Stimulated activated CD4-positive, alpha-beta T cell treated with anti-CD3 and anti-CD28 coated beads, TNF-alpha, amount 100 ng/mL, for 4 hours (primary cell): ENCODE measurements at places on chromosomes 7 and 10.

DNA sequence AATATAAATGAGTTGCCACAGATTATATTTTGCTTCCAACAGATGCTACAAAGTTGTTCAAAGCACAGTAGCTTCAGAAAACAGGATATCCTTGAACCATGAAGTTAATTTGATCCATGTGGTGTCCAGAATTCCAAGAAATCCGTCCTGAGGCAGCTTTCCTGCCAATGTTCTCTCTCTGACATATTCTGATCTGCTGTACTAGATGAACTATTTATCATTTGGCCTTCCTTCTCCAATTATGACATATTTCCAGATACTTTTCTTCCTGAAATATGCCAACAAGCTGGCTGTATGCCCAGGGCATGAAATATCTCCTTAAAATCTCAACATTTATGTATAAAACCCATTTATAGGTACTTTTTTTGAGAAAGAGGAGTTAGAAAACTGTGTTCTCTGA, 141.1 kb downstream of the SPAG6 start:
- DNase-seq = no peak

- DNase-seq = no peak
Observed at GRCh38 chr10:51832652-51833383, 133.4 kb upstream of the CSTF2T start.

DNA sequence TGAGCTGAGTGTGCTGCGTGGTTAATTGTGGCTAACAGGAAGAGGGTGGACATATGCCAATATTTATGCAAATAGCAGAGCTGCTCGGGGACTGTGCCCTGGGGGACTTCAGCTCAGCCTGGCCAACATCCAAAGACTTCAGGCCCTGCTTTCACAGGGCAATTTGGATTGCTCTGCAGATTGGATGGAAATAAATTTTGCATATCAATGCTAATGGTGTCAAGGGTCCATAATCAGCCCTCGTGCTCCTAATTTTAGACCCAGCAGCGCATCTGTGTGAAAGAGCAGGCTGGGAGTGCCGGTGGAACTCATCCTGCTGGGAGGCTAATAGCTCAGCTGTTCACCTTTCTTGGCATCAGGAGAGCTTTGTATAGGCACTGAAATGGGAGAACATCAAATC, 270.1 kb downstream of the TCERG1L start:
- DNase-seq = no peak

DNA sequence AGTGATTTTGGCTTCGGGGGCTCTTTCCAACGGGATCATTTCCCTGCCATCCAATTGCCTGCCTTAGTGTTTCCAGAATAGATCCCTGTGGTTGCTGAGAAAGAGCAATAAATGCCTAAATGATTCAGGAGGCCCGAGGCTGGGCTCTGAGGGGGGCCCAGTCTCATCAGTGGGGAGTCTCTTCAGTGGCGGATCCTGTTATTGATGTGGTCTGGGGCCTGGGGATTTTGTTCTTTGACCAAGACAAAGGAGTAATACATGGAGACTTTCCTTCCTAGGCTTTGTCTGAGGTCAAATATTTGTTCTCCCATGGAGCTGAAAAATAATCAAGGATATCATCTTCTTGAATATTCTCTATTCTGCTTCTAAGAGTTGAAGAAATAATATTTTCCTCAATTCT, 40.8 kb downstream of the TAS2R41 start:
- DNase-seq = no peak

- no peak for DNase-seq
Observed at GRCh38 chr10:24331457-24331856, 122.5 kb downstream of the KIAA1217 start.

DNA sequence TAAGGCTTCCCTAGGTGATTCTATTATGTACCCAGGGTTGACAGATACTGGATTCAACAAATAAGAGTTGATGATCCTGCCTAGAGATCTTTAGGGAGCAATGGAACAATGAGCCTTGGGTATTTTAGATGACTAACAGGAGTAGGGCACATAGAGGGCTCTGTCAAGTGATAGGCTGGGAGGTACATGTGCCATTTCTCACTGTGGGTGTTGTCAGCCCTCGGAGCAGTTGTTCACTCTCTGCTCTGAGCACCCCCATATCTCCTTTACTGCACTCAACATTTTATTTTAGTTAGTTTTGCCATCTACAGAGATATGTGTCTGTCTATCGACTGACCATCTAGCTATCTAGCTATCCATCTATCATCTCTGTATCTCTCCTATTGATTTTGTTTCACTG, 950.6 kb downstream of the TYW1 start:
- DNase-seq = no peak

DNA sequence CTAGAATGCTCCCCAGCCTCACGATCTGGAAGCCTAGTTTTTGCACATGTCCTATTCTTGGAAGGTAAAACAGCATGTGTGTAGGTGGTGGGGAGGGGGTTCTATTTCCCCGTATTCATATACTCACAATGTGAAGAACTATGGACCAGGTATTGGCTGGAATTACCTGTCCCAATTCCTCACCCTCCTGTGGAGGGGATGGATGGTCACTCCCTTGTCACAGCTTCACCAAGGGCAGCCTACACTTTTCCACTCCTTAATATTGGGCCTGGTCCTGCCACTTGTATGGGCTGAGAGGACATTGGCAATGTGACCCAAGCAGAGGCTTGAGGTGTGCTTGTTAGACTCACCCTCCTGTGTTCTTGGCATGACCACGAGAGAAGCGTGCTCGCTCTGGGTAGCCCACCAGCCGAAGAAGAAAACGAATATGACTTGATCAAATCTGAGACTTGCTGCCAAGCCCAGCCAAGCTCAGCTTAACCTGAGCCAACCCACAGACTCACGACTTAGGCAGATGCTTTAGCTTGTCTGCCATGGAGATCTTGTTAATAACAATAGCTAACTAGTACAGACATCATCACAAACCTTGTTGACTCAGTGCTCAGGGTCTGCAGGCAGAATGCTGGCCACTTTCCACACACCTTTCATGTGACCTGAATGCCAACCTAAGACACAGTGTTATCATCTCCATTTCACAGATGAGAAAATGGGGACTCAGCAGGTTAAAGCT, 17.2 kb downstream of the ZNF488 start:
- DNase-seq = no peak

DNA sequence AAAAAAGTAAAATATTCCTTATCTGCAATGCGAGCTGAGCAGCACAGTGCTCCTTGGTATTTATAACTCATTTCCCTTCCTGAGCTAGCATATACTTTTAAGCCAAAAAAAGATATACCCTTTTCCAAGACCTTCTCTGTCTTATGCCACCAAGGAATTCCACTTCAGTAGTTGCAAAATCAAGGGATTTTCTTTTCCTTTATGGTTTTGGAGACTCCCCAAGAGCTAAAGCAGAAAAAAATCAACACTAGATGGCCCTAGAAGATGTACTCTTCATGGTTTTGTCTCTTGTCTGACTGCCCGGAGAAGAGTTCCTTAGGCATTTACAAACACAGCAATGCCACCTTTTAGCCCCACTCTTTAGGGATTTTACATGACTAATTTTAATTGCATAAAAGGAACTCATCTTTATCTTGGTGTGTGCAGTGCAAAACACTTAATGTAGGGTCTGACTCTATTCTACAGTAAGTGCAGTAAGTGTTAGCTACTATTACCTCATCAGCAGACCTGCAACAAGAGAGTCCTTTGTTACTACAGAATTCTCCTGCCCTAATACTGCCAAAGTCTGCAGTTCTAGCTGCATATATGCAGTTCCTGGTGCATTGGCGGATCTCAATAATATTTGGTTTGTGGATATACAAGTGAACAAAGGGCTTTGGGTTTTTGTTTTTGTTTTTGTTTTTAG, 443.3 kb downstream of the GFRA1 start:
- no peak for DNase-seq

- DNase-seq = no peak
Observed at GRCh38 chr10:63865210-63865609, 344.0 kb downstream of the REEP3 start.

- DNase-seq = no peak
Observed at GRCh38 chr7:154330318-154330717, 278.1 kb downstream of the DPP6 start.

DNA sequence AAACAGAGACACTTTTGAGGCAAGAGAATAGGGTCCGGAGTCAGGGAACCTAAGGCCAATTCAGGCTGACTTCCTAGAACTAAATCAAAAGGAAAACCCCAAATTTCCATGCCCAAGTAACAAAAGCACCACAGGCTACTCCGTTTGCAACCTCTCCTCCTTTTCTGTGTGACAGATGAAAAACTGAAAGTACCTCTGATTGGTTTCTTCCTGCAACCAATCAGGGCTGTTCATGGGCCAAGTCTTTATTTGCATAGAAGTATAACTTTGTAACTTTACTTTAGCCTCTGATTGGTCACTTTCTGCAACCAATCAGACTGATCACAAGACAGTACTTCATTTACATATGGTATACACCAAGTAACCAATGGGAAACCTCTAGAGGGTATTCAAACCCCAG, 239.9 kb upstream of the KCND2 start:
- no peak for DNase-seq

DNA sequence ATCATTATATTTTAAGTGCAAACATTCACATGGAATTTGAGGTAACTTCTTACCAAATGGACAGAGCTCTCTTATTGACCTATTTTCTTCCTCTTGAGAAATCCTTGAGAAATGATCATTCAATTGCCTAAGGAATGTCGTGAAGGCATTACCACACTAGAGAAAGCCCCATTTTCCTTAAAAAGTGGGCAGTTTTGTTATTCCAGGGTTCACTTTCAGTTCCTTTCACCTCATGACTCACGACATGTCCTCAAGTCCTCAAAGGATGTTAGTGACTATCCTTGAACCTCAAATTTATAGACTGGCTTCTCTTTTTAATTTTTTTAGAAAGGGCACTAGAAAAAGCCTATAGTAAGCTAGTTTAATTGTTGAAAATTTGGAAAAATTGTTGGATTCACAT, 40.4 kb upstream of the SMIM30 start:
- DNase-seq = no peak

- DNase-seq = no peak
Observed at GRCh38 chr7:152093717-152094116, 68.2 kb downstream of the GALNT11 start.

GRCh38 chr7:125386211-125386610, 456.6 kb upstream of the POT1 start:
- DNase-seq = no peak

DNA sequence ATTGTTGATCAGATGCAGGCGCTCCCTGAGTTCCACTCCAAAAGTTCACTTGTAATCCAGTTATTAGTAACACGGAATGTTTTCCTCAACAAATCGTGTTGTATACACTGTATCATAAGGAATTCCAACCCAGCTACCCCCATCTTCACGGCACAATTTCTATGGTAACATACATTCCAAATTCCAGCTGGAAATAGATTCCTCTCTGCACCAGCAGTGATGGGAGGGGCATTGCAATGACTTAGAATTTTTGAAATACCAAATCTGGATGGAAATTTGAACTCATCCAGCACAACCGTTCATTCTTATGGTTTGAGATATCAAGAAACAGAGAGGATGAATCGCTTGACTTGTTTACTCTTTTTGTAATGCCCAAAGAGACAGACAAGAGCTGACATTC, 38.9 kb upstream of the RHEB start:
- DNase-seq = no peak

- DNase-seq = no peak
Observed at GRCh38 chr10:104028146-104028545, 57.5 kb downstream of the COL17A1 start.

DNA sequence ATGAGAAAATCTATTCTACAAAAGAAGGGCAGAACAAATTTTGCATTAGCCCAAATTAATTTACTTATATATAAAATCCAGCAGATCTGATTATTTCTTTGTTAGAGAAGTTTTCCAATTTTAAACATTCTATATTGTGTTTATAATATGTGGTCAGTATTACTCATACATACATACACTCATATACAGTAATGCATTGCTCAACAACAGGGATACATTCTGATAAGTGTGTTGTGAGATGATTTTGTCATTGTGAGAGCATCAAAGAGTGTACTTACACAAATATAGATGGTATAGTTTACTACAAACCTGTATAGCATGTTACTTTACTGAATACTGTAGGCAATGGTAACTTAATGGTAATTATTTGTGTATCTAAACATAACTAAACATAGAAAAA, 239.6 kb upstream of the ETV1 start:
- no peak for DNase-seq

DNA sequence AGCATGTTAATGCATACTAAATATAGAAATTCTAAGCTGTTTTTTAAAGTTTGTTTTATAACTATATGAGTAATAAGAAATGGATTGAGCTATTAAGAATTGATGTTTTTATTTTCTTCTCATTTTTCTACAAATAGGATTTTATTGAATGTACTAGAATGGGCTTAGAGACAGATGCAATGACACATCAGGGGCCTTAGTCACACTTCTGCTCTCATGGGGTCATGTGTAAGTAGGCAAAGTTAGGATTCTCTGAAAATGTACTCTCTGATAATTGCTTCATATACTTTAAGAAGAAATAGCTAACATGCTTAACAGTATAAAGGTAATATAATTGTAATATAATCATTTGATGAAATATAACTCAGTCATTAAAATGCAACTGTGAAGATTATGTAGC, 154.6 kb downstream of the ZNF438 start:
- DNase-seq = no peak

GRCh38 chr10:36703179-36703578, 422.2 kb upstream of the ANKRD30A start:
- DNase-seq = no peak

GRCh38 chr10:97034301-97034700, 151.5 kb downstream of the SLIT1 start:
- DNase-seq = no peak

GRCh38 chr10:101772017-101772894, 3.7 kb downstream of the FGF8 start:
- no peak for DNase-seq

DNA sequence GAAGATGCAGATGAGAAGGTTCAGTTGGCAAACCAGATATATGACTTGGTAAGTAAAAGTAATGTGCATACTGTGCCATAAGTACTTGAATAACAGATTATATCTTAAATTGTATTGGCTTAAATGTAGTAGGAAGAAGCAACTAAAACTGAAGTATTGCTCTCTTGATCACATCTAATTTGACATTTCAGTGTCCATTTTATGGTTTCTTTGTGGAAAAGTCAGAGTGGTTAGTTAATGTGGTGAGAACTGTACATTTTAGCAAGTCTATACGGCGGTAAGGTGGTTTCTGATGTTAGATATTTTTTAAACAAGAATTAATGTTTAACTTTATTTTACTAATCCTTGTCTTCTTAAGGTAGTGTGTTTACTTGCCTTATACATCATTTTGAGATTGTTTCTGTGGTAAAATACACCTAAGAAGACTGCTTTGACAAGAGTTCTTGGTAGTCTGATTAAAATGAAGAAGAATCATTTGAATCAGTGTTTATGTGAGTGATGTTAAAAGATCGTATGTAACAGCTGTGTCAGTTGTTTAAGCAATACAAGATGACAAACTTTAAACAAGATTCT, 5.1 kb downstream of the ING3 start:
- no peak for DNase-seq
